Inflammatory macrophage (primary cell): ENCODE measurements at places on chromosomes 16 and 17.
A peak's percentile ranks its signal among the peaks of the same experiment; 100 is the strongest.

GRCh38 chr16:23509782-23510163 lies 521 bp downstream of the GGA2 start:
- DNase-seq: peak; percentile 37

DNA sequence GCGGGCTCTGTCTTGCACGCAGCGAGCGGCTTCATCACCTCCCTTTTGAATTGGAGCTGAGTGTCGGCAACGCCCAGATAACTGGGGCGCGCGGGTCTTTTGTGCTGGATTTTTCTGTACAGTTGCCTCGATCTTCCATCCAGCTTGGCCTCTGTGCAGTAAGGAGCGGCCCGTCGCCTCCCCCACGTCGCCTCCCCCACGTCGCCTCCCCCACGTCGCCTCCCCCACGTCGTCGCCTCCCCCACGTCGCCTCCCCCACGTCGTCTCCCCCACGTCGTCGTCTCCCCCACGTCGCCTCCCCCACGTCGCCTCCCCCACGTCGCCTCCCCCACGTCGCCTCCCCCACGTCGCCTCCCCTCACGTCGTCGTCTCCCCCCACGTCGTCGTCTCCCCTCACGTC lies 15.7 kb upstream of the PRR35 start:
- DNase-seq: no peak

GRCh38 chr17:21212826-21213637 lies 929 bp downstream of the TMEM11 start:
- no peak for DNase-seq

DNA sequence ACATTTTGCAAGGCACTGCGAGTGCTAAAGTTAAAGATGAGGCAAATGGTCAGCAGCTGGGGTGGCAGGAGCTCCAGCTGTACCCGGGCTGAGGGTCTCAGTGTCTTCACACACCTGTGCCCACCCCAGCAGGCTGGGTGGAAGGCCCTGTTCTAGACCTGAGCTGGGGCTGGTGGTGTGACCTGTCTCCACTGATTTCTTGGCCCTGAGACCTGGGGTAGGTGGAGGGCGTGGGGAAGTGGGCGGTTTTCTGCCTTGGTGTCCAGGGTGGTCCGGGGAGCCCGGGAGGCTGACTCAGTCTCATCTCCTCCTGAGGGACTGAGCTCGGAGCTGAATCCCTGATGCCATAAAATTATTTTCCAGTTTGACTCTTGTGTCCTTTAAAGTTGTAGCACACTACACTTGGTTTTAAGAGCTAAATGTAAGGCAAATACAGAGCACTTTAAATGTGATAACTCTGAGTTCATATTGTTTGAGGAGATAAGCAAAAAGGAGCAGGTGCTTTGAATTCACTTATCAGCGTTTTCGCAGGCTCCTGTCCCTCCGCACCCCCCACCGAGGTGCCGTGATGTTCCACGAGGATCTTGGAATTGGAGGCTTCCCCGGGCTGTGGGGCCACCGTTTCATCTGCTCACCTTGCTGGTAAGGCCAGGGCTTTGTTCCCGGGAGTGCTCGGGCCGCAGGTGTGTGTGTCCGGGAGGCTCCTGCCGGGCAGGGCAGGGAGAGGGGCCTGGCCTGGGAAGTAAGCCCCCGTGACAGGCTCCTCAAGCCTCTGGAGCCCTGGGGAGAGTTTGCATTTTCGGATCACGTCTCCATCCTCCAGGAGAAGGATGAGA lies 117.0 kb downstream of the AATF start:
- no peak for DNase-seq

- DNase-seq: peak; percentile 42
Observed at GRCh38 chr17:2814481-2815341, 18.5 kb downstream of the RAP1GAP2 start.

- peak; percentile 55 for DNase-seq
Observed at GRCh38 chr16:81477697-81478693, 33.4 kb downstream of the CMIP start.

- no peak for DNase-seq
Observed at GRCh38 chr16:16067127-16067526, 117.7 kb downstream of the ABCC1 start.

DNA sequence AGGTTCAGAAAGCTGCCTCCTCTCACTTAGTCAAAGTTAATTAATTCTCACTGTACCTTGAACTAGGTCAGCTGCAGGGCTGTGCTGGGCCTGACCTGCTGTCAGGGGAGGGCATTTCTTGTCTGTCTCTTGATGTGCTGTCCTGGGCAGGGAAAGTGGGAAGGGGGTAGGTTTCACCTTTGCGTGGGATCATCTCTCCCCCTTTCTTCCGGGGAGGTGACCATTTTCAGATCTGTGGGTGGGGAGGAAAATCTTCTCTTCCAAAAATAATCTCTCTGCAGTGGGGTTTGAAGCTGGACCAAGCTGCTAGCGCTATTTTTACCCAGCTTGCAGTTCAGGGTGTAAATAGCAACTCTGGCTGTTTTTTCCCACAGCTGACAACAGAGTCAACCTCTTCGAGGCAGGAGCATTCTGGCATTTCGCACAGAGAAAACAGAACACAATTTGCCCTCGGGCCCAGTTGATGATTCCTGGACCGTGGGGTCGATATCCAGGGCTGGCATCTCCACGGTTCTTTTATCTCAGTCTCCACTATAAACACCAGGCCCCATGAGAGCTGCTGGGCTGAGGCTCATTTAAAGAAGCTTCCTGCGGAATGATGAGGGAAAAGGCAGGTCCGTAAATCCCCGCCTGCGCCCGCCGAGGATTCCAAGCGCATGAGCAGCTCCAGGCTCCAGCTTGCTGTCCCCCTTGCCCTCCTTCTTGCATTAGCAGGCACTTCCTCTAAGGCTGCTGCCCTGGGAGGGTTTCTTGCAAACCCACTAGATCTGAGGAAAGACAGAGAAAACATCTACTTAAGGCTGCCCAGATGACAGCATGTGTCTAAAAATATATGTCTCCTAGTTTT lies 93.9 kb downstream of the YPEL2 start:
- DNase-seq: peak; percentile 76

DNA sequence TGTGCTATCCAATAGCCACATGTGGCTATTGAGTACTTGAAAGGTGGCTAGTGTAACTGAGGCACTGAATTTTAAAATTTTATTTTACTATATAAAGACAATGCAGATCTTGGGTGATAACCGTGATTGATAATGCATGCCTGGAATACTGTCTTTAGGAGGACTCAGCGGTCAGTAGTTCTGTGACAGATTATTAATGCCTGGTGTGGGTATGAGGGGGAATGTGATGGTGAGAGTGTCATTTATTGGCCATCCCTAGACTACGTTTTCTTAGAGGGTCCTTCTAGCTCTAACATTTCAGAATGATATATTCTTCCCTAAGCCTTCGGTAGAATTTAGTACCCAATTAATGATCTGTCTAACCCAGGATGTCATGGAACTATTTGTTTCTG lies 157.6 kb downstream of the CPPED1 start:
- no peak for DNase-seq

GRCh38 chr17:68937890-68938514 lies 17.2 kb downstream of the ABCA8 start:
- DNase-seq: no peak

DNA sequence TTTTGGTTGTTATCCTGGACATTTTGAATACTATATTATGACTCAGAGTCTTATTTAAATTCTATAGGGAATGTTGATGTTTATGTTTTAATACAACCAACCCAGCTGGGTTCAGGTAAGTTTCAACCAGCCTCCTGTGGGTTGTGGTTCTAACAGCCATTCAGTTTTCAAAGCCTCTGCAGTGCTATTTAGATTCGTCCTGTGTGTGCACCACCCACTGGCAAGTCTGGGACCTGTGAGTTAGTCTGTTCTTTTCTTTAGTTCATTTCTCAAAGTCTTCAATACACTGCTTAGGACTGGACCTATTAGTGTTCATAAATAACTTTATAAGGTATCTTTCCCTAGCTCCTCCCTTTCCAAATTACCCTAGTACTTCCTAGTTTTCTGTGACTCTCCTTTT lies 170.6 kb downstream of the TMEM132E start:
- no peak for DNase-seq

DNA sequence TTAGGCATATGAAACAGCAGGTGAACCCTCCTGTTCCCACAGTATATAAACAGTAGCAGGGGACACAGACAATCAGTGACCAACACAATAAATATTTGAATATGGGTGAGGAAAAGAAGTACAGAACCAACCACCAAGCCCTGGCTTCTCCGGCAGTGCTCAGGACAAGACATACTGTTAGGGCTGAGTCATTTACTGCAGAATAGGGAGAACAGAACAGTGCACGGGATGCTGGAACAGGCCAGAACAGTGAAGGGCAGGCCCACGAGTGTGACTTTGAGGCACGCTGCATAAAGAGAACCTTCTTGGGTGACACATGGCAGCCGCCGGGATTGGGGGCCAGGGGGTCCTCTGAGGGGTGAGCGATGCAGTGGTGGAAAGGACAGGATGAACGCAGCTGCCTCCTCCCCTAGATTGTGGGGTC lies 160.4 kb downstream of the CMIP start:
- no peak for DNase-seq

GRCh38 chr16:50681021-50681885 lies at the start of gene SNX20:
TSS of gene SNX20 (minus strand) at chr16:50681312. CDS start at chr16:50677526, 3,786 bp downstream.
- DNase-seq: peak; percentile 81

- no peak for DNase-seq
Observed at GRCh38 chr16:81521141-81521626, 76.6 kb downstream of the CMIP start.

GRCh38 chr16:56708525-56709442 lies 21.1 kb upstream of the NUP93 start:
- DNase-seq: no peak

- DNase-seq: peak; percentile 26
Observed at GRCh38 chr17:61389670-61390478, 9.8 kb upstream of the TBX2 start.

GRCh38 chr16:2276368-2277195 lies 8.7 kb upstream of the RNPS1 start:
- no peak for DNase-seq

DNA sequence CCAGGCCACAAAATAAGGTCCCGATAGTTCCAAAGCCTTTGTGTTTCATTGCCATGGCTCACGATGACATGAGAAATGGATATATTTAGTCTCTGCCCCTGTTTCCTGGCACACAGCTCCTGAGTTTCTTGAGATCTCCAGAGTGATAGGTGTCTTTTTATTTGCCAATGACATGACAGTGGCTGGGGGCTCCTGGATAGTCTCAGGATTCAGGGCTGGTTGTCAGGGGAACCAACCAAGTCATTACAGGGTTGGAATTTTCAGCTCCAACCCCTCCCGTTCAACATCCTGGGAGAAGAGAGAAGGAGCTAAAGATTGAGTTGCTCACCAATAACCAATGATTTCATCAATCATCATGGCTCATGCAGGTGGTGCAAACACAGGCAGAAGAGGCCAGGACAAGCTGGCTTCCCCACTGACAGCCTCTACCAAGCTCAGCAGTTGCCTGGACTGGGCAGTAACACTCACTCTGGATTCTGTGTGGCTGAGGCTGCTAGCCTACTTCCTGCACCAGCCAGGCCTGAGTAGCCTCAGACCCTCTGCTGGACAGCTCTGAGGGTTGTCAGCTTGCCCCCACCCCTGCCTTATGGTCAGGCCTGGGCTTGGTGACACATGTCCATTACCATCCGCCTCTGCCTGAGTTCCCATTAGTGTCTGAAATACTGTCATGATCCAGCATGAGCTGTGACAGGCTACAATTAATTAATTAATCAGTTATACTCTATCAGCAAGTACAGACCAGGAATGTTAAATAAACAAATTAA lies 534.4 kb upstream of the CDH5 start:
- no peak for DNase-seq

GRCh38 chr16:79589601-79590102 lies 10.9 kb downstream of the MAF start:
- DNase-seq: no peak

DNA sequence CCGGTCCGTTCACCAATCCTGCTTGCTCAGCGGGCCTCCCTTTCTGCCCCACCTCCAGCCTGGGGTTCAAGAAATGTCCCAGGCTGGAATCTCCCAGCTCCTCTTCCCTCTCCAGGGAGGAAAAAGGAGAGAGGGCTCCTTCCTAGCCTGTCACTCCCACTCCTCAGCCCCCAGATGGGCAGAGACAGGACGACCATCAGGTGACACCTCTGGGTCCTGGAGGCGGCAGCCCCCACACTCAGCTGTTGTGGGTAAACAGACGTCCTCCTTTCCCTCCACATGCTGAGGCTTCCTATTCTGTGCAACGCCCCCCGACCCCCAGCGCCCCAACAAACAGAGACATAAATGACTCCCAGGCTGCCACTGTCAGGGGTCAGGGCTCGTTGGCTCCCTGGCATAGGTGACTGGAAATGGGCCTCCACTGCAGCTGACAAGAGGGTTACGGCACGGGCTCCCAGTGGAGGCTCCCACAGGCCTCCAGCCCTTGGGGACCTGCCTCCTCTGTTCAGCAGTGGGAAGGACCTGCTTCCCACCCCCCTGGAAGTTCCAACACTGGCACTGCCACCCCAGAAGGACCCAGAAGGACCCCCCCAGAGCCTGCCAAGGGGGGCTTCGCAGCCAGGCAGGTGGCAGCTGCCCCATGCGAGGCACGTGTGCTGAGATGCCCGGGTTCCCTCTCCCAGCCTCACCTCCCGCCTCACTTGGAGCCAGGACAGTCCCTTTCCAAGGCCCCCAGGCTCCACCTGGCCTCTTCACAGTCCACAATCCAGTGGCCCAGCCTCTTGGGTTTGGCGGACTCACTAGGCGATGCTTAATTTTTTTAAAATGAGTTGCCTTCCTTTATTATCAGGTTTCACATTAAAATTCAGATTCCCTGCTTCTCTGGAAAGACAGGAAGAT lies 232.3 kb downstream of the KATNIP start:
- DNase-seq: no peak

GRCh38 chr17:77753246-77753645 lies 205.3 kb upstream of the TNRC6C start:
- DNase-seq: no peak

DNA sequence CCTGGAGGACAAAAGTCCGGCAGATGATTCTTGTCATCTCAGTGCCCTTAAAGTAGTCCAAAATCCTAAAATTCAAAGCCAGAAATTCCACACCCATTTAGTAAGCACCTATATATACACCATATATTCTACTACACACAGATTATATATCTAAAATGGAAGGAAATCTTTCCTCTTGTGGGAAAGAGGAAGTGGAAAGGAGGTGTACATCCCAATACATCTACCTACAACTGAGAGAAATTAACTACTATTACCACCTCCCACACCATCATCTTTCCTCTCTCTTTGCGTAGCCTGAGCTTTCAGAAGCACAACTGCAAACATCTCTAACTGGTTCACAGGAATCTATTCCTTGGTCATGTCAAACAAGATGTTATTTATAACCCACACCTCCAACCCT lies 5.4 kb upstream of the ITGA2B start:
- no peak for DNase-seq

DNA sequence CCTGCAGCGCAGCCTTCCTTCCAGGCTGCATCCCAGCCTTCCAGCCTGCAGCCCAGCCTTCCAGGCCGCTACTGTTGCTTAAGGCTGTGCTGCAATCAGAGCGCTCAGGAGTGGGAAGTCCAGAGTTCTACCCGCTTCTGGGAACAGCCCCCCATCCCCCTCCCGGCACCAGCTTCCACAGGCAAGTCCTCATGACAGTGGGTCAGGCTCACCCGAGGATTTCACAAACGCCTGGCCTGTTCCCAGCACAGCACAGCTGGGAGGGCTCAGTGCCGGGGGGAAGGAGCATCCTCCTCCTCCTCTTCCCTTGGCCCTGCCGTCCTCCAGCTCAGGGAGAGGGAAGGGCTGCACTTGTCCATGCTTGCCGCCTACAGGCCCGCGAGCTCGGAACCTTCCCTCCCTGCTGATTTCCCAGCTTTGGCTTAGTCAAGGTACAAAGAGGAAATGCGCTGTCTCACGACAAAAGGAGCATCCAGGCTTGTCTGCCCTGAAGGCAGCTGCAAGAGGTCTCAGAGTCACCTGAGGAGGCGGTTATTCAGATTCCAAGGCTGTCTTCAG lies 8.3 kb downstream of the SOCS3 start:
- peak; percentile 97 for DNase-seq

GRCh38 chr17:68184141-68184571 lies 63.7 kb upstream of the AMZ2 start:
- DNase-seq: no peak
